GM12891 (cell line): ENCODE measurements at places on chromosomes 5 and 9.

DNA sequence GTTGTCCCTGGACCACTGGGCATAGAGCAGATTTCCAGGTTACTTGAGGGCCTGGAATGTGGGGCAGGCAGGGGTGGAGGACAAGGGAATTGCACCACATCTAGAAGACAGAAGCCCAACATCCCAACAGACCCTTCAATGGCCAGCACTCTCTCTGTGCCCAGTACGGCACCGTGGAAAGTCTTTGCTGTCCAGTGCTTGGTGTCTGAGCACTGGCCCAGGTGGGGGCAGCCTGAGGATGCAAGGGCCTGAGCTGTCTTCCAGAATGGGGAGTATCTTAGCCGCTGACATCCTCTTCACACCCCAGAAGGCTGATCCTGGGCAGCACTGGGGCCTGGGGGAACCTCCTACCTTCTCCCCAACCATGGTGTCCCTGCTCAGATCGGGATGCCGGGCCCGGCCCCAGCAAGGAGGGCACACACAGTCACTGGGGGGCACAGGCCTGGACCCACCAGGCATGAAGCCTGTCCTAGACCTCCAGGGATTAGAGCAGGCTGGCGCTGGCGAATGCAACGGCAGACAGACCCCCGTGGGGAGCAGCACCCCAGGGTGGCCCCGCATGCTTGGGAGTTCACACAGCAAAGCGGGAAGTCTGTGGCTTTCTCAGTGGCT lies 40.6 kb upstream of the OLFM1 start:
- DNase-seq, result no peak

DNA sequence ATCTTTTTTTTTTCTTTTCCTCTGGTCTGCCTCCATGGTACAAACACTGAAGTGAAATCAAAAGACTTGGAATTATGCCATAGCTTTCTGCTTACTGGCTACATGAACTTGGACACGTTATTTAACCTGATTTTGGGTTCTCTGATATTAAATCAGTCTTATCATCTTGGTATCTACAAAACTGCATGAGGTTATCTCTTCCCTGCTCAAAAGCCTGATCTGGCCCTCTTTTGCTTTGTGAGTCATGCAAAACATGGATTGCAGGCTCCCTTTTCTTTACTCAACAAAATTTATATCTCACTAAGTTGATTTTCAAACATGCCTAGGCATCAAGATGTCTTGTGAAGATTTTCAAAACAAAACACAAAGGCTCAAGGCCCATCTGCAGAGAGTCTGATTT lies 45.9 kb upstream of the FST start:
- no peak for DNase-seq

DNA sequence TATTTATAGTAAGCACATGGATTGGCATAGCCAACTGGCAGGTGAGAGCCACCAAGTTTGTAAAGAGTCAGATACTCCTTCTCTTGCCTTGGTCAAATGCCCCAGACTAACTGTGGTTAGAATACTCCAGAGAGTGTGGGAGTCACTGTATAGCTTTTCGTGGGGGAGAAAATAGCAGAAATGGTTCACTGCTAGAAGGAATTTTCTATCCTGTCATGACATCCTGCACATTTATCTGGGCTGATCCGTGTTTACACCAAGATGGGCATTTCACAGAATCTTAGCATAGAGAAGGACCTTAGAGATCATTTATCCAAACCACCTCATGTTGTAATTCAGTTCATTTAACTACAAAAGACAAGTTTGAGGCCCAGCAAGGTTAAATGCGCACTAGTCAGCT lies 460.8 kb downstream of the ENC1 start:
- DNase-seq, result no peak

DNA sequence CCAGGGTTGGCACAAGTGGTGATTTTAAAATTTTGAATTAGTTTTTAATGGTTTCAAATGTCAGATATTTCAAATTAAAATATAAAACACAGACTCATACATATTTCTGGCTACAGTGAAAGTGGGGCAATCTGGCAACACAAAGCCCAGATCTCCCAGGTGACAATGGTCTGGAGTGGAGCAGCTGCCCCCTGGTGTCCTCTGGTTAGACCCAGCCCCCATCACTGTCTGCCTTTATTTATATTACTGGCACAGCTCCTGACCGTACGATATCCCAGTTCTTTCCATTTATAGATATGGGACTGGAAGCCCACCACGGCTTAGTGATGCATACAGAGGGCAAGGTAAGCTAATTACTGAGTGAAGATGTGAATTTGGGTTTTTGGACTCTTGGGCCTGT lies 37.3 kb downstream of the MACIR start:
- no peak for DNase-seq

DNA sequence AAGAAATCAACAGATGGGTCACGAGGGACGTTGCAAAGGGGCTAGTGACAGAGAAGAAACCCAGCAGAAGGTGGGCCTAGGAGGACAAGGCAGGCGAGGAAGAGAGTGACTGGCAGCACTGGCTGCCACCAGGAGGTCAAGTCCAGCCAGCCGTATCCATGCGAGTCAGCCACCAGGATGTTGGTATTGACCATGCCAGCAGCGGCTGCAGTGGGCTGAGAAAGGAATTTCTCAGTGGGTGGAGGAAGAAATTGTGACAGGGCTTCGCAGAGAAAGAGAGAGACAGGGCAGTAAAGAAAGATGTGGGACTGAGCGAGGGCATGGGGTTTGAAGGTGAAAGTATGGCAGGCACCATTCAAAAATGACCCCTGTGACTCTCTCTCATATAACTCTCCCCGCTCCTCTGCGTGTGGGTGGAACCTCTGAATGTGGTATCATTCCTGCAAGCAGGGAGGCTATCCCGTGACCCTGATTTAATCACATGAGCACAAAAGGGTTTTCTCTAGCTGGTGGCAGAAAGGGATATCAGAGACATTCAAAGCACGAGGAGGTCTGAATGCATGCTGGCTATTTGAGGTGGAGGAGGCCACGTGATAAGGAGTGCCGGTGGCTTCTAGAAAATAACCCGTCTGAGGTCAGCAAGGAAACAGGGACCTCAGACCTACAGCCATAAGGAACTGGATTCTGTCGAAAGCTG lies 45.4 kb upstream of the FBXW11 start:
- no peak for DNase-seq

DNA sequence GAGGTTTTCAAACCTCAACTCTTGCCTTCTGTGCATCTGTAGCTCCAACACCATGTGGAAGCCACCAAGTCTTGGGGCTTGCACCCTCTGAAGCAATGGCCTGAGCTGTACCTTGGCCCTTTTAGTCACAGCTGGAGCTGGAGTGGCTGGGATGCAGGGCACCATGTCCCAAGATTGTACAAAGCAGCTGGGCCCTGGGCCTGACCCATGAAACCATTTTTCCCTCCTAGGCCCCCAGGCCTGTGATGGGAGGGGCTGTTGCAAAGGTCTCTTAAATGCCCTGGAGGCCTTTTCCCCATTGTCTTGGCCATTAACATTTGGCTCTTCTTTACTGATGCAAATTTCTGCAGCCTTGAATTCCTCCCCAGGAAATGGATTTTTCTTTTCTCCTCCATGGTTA lies 11.8 kb upstream of the ENTREP1 start:
- no peak for DNase-seq

DNA sequence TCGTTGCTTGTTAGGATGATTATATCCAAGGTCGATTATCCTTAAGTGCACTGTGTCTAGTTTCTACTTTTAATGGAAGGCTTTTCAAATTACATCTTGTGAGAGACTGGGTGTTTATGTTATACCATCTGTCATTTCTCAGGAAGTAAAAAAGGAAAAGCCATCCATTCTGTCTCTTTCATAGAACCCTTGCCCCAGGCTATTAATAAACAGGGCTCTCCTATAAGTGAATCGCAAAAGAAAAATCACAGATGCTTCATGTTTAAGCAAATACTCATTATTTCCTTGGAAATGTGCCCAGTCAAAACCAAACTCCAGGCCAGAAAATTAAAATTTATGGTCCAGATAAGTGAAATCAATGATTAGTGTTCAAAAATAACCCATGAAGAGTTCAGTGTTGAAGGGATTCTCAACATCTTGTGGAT lies 58.1 kb downstream of the STARD4 start:
- no peak for DNase-seq

- no peak for DNase-seq
Observed at GRCh38 chr5:33230467-33231078, 210.2 kb upstream of the TARS1 start.

DNA sequence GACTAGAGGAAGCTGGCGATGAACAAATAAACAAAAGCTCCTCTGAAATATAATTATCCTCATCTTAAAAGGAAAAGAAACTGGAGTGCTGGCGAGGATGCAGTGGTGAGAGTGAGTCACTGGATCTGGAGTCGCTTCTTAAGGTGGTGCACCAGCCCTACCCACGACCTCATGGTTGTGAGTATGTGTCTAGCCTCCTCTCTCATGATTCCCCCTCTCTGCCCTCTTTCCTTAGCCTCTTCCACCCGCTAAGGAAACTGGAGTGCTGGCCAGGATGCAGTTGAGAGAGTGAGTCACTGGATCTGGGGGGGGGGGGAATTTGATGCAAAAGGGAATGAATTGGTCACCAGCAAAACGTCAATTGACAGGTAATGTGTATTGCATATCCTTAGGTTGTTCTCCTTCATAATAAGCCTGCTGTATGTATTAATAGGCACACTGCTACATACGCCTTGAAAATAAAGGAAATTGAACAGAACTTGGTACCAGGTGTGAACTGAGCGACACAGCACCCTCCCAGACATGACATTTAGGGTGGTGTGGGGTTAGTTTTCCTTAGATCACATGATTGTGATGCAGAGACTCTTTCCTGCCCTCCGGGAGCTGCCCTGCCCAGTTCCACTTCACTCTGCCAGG lies 36.3 kb upstream of the EBF1 start:
- no peak for DNase-seq

DNA sequence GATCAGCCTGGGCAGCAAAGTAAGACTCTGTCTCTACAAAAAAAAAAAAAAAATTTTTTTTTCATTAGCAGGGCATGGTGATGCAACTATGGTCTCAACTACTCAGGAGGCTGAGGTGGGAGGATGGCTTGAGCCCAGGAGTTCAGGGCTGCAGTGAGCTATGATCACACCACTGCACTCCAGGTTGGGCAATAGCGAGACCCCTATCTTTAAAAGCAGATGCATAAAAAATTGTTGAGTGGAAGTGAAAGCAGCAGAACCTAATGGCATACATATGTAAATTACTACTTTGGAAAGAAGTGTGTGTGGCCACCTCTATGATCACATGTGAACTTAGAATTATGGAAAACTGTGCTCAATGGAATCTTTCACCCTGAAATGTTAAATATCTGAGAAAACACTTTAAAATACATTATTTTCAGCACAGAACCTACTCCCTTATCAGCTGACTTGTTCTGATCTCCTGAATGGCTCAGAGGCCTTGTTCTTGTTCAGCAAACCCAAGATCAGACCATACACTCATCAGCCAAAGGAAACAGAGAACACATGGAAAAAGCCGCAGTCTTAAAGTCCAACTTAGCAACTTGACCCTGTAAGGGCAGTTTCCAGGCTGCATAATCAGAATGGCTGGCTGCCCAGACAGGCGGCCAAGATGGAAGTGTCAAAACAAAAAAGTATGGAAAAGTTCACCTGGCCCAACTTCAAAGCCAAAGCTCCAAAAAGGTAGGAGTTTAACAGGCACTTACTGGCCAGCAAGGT lies 56.5 kb downstream of the SIL1 start:
- DNase-seq, result no peak

- no peak for DNase-seq
Observed at GRCh38 chr5:23084815-23085214, 231.7 kb upstream of the CDH12 start.

GRCh38 chr5:60026161-60026560 lies 132.6 kb upstream of the PDE4D start:
- DNase-seq, result no peak

- DNase-seq, result no peak
Observed at GRCh38 chr9:80804873-80805272, 884.5 kb downstream of the TLE1 start.

GRCh38 chr9:136614967-136615623 lies 47.6 kb upstream of the EGFL7 start:
- DNase-seq, result no peak

DNA sequence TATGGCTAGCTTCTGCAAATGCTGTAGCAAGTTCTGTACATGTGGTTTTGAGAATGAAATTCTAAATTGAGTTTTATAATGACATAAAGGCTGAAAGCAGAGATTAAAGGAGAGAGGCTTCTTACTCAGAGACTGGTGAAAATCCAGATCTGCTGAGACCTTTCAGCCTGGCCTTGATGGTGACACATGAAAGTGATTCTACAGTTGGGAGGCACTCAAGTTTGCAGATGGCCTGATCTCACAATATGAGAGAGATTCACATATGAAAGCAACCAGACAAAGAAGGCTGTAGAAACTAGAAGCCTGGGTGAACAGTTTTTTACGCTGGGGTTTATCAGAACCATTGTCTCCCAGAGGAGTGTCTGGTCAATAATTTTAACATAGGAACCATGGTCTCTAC lies 49.0 kb downstream of the RAB3C start:
- no peak for DNase-seq

DNA sequence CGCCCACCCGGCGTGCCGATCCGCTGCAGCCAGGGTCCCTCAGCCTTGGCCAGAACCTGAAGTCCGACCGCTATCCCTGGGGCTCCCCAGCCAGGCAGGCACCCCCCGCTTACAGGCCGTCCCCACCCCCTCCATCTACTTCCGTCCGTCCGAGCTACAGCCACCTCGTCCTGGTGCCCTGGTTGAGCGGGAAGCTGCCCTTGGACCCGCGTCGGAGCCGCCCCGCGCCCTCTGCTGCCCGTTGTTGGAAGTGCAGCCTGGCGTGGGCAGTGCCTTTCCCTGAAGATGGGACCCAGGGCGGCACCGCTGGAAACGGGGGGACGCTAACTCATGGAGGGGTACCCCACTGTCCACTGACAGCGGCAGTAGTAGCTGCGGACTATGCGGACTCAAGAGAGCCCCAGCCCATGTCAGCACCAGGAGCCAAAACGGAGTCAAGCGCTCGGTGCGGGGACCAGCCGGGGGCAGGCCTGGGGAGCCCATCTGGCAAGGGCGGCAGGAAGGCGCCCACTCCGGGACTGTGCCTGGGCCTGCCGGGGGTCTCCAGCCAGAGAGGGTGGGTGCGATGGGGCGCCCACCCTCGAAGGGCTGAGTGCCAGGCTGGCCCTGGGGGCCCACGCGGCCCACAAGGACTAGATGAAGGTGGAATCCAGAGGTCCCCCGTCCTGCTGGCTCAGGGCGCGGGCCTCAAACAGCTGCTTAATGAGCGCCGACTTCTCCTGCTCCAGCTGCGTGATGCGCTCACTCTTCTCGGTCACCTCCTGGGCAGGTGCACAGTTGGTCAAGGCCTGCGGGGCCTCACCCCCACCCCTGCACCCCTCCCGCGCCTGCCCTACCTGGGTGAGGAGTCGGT lies 6.1 kb downstream of the SAPCD2 start:
- no peak for DNase-seq

DNA sequence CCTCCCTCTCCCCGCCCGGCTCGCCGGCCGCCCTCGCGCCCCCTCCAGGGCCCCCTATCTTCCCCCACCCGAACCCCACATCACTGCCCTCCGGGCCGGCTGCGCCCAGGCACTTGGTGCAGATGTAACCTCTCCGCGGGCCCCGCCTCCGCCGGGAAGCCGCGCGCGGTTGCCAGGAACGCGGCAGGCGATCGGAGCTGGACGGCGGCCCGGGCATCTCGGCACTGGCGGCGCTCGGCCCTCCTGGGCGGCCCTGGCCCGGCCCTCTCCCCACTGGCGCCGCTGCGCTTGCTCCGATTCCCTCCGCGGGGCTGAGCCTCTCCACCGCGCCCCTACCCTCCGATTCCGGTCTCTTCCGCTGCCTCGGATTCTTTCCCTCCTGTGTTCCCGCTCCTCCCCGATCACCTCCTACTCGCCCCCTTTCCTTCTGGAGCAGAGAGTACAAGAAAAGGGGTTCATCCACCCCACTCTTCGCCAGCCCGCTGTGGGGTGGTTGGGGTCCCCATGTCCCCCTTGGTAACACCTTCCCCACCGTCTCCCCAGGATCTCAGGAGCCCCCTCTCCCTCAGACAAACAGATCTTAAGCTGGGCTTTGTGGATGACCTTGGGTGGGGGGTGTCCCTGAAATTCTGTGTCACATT lies 70.6 kb downstream of the C9orf50 start:
- DNase-seq, result no peak
